OCI-LY7 (cell line): ENCODE measurements at places on chromosomes 11 and 22. TPM values are rescaled to one million over a fixed set of nuclear protein-coding genes. Genes with fewer than 3 reads are reported as not detected.

CCDC81 gene
- 0.87 and 1.0 TPM in 2 replicates for total RNA-seq

OR52A1 gene
- total RNA-seq = not detected in 2 replicates

KIF18A gene
- 42.3 and 47.1 TPM in 2 replicates for total RNA-seq

APOL1 gene
- total RNA-seq = 0.42 and 0.65 TPM in 2 replicates

TMEM126A gene
- 25.6 and 25.7 TPM in 2 replicates for total RNA-seq

OR4D5 gene
- total RNA-seq = not detected in 2 replicates

SESN3 gene
- 9.6 and 12.9 TPM in 2 replicates for total RNA-seq

PRR33 gene
- total RNA-seq = not detected in 2 replicates

PNPLA2 gene
- 41.2 and 57.5 TPM in 2 replicates for total RNA-seq

GRCh38 chr22:35219012-35219411 lies 38.3 kb upstream of the HMGXB4 start:
- DNase-seq = no peak

GRCh38 chr11:61193596-61193995 lies 9.7 kb upstream of the PGA3 start:
- DNase-seq = no peak

DNA sequence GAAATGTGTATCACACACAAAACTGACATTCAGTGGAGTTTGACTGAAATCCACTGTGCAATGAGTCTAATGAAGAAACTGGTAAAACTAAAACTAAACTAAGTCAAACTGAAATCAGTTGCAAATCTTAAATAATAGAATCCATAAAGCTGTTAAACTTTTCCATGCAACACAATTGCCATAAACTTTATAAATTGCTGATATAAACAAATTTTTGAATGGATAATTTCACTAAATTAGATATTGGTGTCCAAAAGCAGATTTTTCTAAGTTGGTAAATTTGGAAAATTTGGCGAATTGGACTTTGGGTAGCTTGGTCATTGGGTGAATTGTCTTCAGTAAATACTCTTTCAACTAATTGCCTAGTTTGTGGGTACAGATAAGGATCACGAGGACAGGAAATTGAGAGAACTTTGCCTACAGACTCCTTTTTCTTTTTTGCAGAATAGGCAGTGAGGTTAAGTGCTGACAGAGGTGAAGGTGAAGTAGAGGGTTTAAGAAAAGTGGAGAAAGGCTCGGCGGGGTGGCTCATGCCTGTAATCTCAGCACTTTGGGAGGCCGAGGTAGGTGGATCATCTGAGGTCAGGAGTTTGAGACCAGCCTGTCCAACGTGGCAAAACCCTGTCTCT lies 12.8 kb downstream of the MRPL17 start:
- DNase-seq = no peak

- DNase-seq = no peak
These were observed 1.7 kb downstream of the STX3 start for GRCh38 chr11:59756845-59757244.

DNA sequence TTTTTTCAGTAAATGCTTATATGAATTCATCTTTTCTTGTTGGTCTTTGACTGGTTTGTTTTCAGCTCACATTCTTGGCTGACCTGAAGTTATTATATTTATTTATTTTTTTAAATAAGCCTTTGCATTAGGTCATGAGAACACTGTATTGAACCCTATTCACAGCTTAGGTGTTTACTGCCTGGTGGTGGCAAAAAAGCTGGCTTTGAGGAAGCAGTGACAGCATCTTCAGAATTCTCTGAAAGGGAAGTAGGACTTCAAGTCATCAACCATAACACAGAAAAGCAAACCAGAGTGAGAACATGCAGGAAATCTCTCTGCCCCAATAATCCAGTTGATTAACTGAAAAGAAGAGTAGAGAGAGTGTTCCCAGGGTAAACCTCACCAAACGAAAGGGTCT lies 30.3 kb upstream of the MMP13 start:
- no peak for DNase-seq

GRCh38 chr11:10490398-10491241 lies 35.6 kb downstream of the AMPD3 start:
- no peak for DNase-seq

GRCh38 chr22:35648066-35649025 lies at the start of gene APOL6:
TSS of gene APOL6 (plus strand) at chr22:35648446. CDS start at chr22:35656426, 7,980 bp downstream.
- DNase-seq = peak; percentile 81

GRCh38 chr11:76234416-76235232 lies 28.3 kb upstream of the WNT11 start:
- DNase-seq = peak; percentile 83

- no peak for DNase-seq
These were observed 8.1 kb downstream of the EHD1 start for GRCh38 chr11:64870176-64870892.

DNA sequence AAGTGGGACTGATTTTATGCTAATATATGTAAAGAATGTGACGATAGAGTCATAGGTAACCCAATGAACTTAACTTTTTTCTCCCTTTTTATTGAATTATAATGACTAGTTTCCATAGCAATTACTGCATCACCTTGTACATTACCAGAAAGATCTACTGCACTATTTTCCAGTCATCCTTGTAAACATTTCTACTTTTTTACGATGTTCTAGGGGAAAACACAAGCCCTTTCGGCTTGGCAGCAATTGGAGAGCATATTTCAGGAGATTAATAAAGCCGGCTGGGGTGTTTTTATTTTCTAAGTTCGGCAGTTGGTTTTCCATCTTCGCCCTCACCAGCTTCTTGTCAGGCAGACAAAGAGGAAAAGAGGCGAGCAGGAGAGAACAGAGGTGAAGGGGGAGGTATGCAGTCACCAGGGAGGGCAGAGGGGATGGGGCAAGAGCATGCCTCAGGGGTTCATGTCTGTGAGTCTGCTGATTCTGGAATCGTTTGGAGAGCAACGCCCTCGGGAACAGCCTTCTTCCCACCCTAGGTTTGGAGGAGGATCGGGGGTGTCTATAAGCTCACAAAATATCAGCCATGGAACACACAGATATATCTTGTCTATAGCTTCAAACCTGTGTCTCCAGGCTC lies 476.4 kb downstream of the MIAT start:
- no peak for DNase-seq

DNA sequence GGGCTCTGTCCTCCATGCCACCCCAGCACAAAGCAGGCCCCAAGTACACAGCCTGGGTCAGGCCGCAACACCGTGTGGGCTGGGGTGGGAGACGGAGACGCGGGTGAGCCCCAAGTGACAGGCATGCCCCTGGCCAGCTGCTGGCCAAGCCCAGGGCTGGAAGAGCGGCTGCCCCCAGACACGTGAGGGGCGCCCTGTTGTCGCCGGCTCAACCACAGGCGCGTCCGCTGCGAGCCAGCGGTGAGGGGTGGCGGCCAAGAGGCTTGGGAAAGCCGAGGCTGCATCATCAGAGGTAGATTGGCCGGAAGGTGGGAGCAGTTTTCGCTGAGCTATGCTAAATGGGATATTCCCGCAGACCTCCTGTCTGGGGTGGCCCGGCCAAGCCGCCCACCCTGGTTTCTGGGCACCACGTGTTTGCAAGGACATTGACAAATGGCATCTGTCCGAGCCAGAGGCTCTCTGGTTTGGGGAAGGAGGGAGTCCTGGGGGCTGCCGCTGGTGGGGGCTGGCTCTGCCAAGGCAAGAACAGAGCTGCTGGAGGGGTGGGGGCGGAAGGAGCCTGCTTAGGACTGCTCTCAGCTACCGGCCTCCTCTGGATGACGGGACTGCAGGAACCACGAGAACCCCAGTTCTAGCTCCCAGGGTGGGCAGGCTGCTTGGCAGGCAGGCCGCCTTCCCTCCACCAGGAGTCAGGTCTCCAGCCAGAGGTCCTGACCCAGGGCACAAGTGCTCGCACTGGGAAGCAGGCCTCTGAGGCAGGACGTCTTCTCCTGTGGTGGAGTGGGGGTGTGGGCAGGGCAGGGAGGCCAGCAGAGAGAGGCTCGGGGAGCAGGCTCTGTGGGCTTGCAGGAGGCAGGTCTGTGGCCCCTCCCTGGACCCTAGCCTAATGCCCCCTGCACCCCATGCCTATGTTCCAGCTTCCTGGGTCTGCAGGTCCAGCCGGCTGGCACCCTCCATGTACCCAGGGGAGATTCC lies 552 bp downstream of the PRR33 start:
- DNase-seq = no peak

GRCh38 chr22:20062766-20063083 lies 17.3 kb upstream of the DGCR8 start:
- no peak for DNase-seq

- DNase-seq = no peak
These were observed 987 bp upstream of the NCR3LG1 start for GRCh38 chr11:17350455-17351171.

- no peak for DNase-seq
These were observed 214.2 kb downstream of the LARGE1 start for GRCh38 chr22:33706100-33706499.
